ENCODE measurements at places on chromosomes 13 and 19. TPM values are rescaled to one million over a fixed set of nuclear protein-coding genes. Genes with fewer than 3 reads are reported as not detected.

The ZNF296 gene
- total RNA-seq, result 5.2 TPM

DNA sequence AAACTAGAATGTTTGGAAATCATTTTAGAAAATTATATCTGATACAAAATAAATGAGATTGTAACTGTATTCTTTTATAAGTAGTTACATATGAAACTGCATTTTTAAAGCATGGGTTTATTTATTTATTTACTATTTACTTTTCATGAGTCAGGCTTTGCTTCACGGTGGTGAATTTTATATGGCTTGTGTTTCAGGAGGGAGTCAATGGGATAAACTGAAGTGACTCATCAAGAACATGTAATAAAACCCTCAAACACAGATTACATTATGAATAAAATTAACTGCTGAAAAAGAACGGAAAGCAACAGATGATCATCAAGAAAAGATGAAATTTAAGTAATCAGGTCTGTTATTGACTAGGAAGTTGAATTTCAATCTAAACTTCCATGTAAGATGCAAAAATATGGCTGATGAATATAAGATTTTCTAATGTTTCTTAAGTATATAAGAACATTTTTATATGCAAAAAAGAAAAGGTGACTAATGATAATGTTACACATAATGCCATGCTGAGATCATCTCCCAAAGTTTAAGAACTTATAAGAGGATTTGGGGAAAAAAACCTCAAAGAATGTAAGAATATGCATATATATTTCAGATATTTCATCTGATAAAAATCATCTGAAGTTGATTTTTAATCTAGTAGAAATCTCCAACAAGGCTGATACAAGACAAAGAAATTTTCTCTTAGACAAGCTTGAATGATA, 383.6 kb downstream of the SLITRK1 start:
- H3K27me3 ChIP-seq, result no peaks in the 10 kb centered on the region
- H3K27ac ChIP-seq, result no peak overlapping the region
- H3K4me3 ChIP-seq, result no peak overlapping the region
- no peaks in the 10 kb centered on the region for H3K4me1 ChIP-seq

DNA sequence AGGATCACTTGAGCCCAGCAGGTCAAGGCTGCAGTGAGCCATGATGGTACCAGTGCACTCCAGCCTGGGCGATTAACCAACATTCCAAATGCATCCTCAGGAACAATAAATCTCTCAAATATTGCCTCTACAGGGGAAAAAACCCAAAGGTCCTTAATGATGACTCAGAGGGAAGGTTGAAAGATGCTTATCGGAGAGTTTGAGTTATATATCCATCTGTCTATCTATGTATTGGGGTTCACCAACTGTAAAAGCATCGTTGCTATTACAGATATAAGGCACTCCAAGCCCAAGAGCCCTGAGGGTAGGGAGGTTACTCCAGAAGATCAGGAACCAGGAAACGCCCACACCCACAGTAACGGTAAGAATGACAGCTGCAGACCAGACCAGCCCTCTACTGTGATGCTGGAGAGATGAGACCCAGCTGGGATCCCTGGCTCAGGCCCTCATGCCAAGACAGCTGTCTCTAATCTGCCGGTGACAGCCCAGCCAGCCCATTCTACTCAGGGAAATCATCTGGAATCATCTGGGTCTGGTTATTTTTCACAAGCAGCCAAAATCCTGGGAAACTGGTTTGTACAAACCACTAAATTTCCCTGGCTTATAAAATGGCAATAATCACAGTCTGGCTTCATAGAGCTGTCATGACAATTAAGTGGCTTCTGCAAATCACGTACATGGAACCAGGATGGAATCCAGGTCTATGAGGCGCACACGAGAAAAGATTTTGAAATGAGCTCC, 23.8 kb downstream of the TEX101 start:
- peaks cover 32% of the 10 kb centered on the region for H3K4me1 ChIP-seq
- H3K36me3 ChIP-seq, result peaks cover 2% of the 10 kb centered on the region
- peak overlapping the region; percentile 54 for H3K27ac ChIP-seq
- H3K27me3 ChIP-seq, result no peaks in the 10 kb centered on the region
- peak overlapping the region; percentile 62 for H3K4me3 ChIP-seq

DNA sequence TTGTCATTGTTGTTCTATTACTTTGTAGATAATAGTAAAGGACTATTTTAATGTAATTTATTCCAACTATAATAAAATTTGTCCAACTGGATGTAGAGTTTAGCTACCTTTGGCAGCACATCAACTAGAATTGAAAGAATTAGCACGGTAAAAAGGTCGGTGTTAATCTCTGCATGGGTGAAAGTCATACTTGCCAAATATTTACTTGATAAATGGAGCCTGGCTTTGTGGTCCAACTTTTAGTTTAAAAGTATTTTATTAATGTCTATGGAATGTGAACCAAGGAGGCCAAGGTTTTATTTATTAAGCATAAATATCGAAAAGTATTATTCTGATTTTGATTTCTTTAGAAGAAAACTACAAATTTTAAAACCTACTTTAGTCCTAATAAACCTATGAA, 1389.0 kb downstream of the PCDH9 start:
- no peaks in the 10 kb centered on the region for H3K4me1 ChIP-seq
- H3K27me3 ChIP-seq, result no peaks in the 10 kb centered on the region
- H3K27ac ChIP-seq, result no peak overlapping the region
- DNase-seq, result no peak
- no peaks in the 10 kb centered on the region for H3K36me3 ChIP-seq

GRCh38 chr19:17415121-17415520, 4.7 kb upstream of the MVB12A start:
- DNase-seq, result no peak
- H3K27ac ChIP-seq, result peak overlapping the region; percentile 69
- H3K27me3 ChIP-seq, result no peaks in the 10 kb centered on the region
- no peak overlapping the region for H3K4me3 ChIP-seq

DNA sequence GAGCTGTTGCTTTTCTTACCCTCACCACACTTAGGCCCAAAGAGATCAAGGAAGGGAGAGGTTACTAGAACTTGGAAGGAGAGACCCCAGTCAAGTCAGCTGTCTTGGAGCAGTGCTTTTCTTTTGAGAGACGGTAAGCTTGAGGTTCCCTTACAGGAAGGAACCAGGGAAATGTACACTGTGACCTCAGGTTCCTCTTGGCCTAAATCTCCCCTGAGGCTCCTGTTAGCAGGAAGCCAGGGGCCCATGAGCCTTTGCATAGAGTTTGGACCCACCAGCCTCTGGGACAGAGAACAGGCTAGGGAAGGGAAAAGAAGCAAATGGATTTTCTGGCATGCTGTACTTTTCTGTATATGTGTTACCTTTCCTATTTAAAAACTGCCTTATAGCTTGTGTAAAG, 5.9 kb upstream of the GPR18 start:
- peak overlapping the region; percentile 44 for H3K27ac ChIP-seq
- H3K4me1 ChIP-seq, result peaks cover 74% of the 10 kb centered on the region
- H3K36me3 ChIP-seq, result peaks cover 6% of the 10 kb centered on the region

DNA sequence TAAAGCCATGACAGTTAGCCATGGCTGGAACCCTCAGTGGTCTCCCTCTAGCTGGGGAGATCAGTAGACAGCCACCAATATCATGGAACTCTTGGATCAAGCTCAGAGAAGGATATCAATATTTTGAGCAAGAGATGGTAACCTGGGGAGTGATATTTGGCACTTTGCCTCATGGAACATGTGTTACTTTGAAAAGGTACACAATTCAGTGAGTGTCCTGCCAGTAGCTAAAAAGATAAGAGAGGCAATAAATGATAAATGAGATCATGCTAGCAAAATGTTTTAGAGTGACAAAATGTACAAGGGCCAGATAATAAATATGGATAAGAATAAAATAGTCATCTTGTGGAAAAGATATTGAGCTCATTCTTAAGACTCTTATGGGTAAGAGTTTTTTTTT, 1618.7 kb downstream of the OLFM4 start:
- H3K27me3 ChIP-seq, result no peaks in the 10 kb centered on the region
- no peaks in the 10 kb centered on the region for H3K36me3 ChIP-seq
- no peak overlapping the region for H3K27ac ChIP-seq
- no peaks in the 10 kb centered on the region for H3K4me1 ChIP-seq
- no peak overlapping the region for H3K4me3 ChIP-seq

- peak overlapping the region; percentile 24 for H3K4me3 ChIP-seq
- DNase-seq, result no peak
- H3K27ac ChIP-seq, result peak overlapping the region; percentile 47
- no peaks in the 10 kb centered on the region for H3K27me3 ChIP-seq
- H3K4me1 ChIP-seq, result peaks cover 67% of the 10 kb centered on the region
These were observed 76.9 kb downstream of the LRCH1 start for GRCh38 chr13:46629811-46630413.

DNA sequence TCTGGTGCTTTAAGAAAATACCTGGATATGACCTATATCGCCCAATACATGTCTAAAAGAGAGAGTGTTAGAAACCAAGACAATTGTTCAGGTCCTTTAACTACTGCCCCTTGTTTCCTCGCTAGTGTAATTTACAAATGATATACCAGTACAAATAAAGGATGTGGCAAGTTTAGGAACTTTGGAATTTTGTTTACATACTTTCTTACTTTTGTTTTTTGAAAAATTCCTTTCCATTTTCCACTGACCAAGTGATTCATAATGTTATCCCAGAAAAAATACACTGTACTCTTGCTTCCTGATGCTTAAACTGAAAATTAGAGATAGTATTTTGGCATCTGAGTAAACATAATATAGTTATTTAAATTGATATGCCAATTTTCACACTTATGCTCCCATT, 96.8 kb upstream of the CSNK1A1L start:
- no peaks in the 10 kb centered on the region for H3K36me3 ChIP-seq
- H3K27me3 ChIP-seq, result no peaks in the 10 kb centered on the region
- DNase-seq, result no peak

The RFPL4A gene
- total RNA-seq, result not detected

Measured in activated T-cell treated with anti-CD3 and anti-CD28 coated beads, Interleukin-2, amount 50 U/mL, for 72 hours (primary cell).